ENCODE measurements at places on chromosomes 4 and X. TPM values are rescaled to one million over a fixed set of nuclear protein-coding genes. Genes with fewer than 3 reads are reported as not detected.

GRCh38 chr4:28226962-28227361, 1366.3 kb downstream of the STIM2 start:
- no peak for DNase-seq

GRCh38 chr4:212438-213188, 88.3 kb downstream of the ZNF718 start:
- no peak for DNase-seq

GRCh38 chr4:154399259-154399974, 92.2 kb downstream of the DCHS2 start:
- peak; percentile 4 for DNase-seq

- DNase-seq = no peak
Observed at GRCh38 chr4:53748328-53748772, 157.1 kb upstream of the LNX1 start.

- DNase-seq = no peak
Observed at GRCh38 chr4:111960241-111960667, 185.0 kb upstream of the FAM241A start.

DNA sequence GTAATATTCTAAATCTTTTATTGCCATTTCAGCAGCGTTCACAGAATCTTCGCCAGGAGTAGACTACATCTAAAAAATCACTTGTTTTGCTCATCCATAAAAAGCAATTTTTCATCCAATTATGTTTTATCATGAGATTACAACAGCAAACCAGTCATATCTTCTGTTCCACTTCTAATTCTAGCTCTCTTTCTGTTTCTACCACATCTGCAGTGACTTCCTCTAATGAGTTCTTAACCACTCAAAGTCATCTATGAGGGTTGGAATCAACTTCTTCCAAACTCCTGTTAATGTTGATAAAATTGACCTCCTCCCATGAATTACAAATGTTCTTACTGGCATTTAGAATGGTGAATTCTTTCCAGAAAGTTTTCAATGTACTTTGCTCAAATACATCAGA, 174.4 kb upstream of the BRWD3 start:
- no peak for DNase-seq

DNA sequence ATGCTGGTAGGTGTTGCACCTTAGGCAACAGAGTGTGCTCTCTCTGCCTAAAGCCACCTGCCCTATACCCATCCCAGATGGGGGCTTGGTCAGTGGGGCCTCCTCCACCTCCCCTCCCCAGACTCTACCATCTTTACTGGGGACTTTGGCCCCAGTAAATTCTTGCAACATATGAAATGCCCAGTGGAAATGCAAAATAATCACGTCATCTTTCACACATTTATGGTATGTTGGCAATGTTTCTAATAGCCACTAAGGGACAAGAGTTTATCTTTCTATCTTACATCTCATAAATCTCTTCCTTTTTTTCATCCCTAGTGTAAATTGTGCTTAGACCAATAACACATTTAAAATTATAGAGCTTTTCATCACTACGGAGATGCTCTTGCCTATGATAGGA, 103.0 kb upstream of the MAML3 start:
- no peak for DNase-seq

DNA sequence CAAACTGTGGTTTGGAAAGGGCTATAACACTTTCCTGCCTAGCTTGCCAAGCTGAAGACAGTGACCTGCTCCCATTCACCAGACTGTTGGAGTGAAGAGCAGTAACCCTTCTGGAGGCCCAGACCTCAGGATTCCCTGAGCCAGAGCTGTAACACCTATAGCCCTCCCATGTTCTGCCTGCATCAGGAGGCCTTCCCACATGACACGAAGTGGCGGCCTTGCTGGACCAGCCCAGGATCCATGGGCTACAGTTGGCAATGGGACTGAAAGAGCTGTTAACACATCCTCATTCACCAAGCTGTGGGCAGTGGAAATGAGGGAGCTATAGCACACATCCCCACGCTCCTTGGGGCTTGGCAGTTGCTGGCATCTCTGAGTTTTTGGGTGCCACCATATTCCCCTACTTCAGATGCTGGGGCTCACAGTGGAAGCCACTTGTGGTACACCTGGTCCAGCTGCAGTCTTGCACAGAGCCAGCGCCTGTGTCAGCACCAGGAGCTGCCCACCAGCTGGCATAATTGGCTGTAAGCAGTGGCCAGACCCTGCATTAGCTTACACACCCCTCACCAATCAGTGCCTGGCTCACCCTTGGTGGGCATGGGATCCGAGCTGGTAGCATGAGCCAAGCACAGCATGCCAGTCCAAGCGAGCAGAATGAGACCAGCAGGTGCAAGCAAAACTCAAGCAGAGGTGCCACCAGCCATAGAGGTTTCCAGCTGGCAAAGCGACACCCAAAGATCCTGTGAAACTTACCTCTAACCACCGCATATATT, 1029.3 kb downstream of the TECRL start:
- DNase-seq = no peak

DNA sequence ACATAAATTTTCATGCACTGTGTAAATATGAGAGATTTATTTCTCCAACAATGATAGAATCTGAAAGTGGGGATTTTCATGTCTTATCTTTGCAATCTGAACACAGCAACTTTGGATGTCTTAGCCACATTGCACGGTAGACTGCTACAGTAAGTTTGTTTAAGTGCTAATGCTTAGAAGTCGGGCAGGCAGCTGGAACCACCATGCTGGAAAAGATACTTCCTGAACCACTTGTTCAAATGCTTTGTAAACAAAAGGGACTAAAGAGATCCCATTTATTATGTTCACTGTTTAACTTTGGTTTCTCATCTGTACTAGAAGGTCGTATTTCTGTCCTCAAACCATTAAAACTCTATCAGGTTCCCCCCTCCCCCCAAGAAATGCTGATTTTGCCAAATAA, 555.9 kb upstream of the DIPK2B start:
- no peak for DNase-seq

- no peak for DNase-seq
Observed at GRCh38 chrX:36844857-36845256, 163.3 kb upstream of the FAM47C start.

DNA sequence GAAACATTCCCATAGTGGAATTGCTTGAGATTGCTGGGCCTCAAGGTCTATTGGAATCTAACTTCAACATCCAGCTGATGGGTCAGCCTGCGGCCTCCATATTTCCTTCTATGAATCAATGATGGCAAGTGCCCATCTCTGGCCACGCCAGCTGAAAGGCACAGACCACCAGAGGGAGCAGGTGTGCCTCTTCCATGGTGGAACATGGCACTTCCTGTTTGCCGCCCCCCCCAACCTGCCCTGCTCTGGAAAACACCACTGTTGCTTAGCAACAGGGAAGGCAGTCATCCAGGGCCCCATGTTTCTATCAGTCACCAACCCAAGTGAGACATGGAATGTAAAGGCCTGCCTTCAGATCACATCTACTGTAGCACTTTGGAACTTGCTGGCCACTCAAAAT, 11.6 kb downstream of the PAGE4 start:
- DNase-seq = peak; percentile 50

- no peak for DNase-seq
Observed at GRCh38 chrX:22234380-22234779, 38.3 kb upstream of the CBLL2 start.

DNA sequence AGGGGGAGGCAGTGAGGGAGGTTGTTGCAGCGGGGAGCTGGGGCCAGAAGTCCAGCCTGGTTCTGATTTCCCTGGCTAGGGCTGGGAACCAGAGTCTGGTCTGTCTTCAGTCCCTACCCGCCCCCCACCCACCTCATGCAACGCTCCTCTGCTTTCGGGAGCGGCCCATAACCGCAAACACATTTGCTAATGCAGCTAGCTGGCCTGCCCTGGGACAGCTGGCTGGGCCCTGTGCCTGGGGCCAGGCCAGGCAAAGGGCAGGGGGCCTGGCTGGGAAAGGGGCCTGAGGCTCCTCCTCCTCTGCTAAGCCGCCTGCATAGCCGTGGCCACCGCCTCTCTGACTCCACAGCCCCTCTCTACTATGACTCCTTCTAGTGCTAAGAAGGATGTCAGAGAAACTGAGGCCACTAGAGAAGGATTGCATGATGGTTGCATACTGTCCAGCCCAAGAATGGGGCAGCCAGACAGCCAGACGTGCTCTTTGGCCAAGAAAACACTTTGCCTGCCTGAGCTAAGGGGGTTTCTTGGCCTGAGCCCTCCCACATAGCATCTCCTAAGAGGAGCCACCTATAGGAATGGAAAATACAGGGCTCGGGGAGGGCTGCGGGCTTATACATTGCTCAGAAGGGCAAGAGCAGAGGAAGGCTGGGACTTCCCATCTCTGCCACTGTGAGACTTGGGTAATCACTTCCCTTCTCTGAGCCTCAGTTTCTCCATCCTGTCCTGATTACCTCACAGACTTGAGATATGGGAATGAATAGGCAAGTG, 76.9 kb downstream of the PJA1 start:
- DNase-seq = no peak

DNA sequence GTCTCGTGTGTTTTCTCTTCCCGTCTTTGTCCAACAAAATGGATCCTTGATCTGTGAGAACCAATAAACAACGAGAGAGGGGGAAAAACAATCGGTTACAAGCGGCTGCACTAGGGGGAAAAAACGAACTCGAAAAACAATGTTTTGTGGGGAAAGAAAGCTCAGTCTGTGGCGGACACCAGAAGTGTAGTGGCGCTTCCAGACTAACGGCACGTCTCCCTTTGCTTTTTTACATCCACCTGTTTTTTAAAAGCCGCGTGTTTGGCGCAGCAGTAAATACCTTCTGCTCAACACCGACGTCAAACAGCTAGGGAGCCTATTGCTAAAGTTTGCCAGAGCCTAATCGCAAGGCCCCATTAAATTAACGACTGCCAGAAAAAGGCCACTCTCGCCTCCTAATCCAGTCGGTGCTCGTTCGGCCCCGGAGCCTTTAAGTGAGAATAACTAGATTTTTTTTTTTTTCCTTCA, 3.3 kb downstream of the NKX6-1 start:
- no peak for DNase-seq

- DNase-seq = no peak
Observed at GRCh38 chrX:28880136-28880535, 292.9 kb downstream of the IL1RAPL1 start.

DNA sequence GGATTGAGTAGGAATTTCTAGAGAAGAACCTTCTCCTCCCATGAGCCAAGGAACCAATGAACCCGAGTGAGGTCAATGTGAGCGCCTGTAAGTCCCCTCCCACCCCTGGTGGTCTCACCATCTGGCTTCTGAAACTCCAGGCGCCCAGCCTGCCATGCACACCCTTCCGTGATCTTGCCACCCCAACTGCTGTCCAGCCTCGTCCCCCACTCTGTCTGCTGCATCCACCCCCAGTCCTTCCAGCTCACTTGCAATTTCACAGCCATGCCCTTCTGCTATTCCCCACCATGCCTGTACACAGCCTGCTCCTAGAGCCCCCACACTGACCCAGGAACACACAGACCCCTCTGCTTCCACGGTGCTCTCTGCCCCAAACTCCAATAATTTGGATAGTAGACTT, 323.7 kb downstream of the STK32B start:
- DNase-seq = no peak

GRCh38 chr4:129488427-129488826, 392.5 kb downstream of the C4orf33 start:
- DNase-seq = no peak

DNA sequence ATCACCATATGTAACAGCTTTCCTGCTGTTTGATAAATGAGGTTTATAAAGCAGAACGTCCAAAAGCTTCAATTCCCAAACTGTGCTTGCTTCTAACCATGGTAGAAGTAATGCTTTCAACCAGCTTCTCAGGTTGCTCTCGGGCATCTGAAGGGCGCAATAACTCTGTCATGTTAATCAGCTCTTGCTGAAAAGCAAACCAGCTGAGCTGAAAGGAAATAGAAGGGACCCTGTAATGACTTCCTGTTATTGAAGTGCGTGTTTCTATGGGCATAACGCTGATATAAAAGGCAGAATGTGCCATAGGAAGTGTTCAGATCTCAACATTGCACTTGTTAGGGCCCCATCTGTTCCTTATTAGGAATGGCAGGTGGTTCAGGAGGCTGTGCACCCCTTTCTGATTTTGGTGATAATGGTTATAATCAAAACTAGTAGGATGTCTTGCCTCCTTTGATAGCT, 21.2 kb downstream of the HERC3 start:
- DNase-seq = no peak

- no peak for DNase-seq
Observed at GRCh38 chrX:38864165-38864564, 62.9 kb downstream of the MID1IP1 start.

DNA sequence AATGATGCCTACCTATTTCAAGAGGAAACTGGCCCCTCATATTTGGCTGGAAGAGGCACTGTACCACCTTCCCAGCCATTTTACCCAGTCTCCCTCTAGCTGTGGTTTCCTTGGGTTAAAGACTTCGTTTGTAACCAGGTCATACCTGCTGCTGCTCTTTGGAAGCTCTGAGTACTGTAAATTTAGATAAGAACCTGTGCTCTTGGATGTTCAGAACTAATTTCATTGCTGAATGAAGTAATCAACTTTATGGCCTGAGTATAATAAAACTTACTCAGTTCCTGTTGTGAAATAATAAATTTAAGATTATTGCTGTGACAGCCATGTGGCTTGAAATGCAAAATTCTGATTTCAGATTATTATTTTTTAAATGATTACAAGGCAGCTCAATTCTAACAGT, 12.2 kb downstream of the MTTP start:
- no peak for DNase-seq

- DNase-seq = no peak
Observed at GRCh38 chr4:86271057-86271456, 88.8 kb downstream of the MAPK10 start.

- DNase-seq = no peak
Observed at GRCh38 chr4:6002492-6002833, 15.8 kb downstream of the C4orf50 start.

DNA sequence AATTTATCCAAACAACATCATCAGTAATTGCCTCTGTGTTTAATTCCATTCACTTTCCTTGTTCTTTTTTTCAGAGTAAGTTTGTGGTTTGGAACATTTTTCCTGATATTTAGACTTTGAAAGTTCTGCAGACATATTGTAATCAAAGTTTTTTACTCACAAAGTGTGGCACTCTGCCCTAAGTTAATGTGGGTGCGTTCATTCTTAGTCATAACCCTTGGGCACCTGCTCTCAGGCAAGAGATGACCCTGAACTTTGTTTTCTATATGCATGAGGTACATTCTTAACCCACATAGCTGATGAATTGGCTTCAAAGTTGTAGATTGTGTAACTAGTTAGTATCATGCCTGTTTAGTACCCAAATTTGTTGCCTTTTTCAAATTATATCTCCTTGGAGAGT, 424.3 kb downstream of the GRXCR1 start:
- DNase-seq = peak; percentile 78

GAGE12E gene
- total RNA-seq = not detected

RRH gene
- not detected for total RNA-seq

P2RY4 gene
- total RNA-seq = not detected

XK gene
- total RNA-seq = 1.3 TPM

CRLF2 gene
- 0.59 TPM for total RNA-seq

PGRMC2 gene
- total RNA-seq = 40.0 TPM

UGT2B10 gene
- total RNA-seq = not detected

DUX4 gene
- total RNA-seq = not detected

MECP2 gene
- total RNA-seq = 37.3 TPM

PPM1K gene
- total RNA-seq = 1.3 TPM

ZAR1 gene
- not detected for total RNA-seq

DKK2 gene
- total RNA-seq = not detected

MAGEA11 gene
- total RNA-seq = not detected

TMEM185A gene
- 11.0 TPM for total RNA-seq

HTN3 gene
- not detected for total RNA-seq

Measured in MG63 (cell line).